ENCODE measurements at places on chromosomes 6 and 20.

GRCh38 chr20:32204205-32205109 is 3.1 kb downstream of the PLAGL2 start:
- DNase-seq = no peak

- DNase-seq = no peak
Measured at GRCh38 chr20:21190869-21191268, 65.0 kb downstream of the KIZ start.

DNA sequence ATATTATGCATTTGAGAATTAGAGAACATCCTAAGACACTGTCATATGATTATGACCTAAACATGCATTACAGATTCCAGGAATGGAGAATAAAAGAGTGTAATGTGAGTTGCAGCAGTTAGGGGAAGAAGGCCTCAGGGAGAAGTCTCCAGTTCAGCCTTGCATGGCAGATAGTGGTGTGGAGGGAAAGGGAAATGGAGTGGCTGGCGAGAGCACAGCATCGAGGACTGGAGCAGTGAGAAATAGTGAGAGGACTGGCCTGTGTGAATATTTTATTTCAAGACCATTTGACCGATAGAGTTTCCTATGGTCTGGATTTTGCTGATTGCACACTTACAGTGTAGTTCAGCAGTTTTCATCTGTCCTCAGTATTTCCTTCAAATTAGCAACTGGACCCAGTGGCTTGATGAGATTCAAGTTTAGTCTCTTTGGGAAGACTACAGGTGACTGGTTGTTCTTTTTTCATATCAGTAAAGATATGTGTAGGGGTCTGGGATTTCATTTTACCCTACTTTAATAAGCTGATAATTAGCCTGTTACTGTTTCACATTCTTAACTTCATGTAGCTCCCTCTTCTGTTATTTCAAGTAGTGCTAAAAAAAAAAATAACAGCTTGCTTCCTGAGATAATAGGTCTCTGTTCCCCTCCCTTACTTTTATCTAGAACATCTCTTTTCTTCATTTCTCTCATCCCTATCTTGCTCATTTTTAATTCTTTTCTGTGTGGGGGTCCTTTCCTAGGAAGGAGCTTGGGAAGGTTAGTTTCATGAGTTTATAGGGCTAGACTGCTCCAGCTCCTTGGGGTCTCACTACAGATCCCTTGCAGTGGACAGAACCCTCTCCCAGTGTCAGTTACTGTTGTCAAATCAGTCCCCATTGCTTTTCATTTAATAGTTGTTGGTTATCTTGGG is 27.9 kb downstream of the BLTP3A start:
- DNase-seq = no peak

DNA sequence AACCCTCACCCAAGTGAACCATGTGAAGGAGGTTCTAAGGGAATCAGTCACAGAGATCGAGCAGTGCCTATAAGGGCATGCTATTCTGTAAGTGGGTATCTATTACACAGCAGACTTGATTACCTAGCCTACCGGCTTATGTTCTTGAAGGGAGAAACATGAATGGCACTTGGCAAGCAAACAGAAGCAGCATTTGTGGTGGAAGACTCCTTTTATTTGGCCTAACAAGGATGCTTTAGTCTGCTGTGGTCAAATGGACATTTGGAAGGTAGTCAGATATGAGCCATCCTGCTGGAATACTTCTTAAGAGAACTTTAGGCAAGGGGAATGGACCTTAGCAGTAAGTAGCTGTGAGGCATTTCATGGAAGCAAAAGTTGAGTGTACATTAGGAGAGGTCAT is 126.3 kb downstream of the COL12A1 start:
- DNase-seq = no peak

- DNase-seq = no peak
Measured at GRCh38 chr6:4994741-4995140, 9.1 kb downstream of the RPP40 start.

- DNase-seq = no peak
Measured at GRCh38 chr20:652615-653109, 338 bp downstream of the SRXN1 start.

- DNase-seq = no peak
Measured at GRCh38 chr6:139605350-139605749, 230.9 kb upstream of the CITED2 start.
